ENCODE measurements at places on chromosomes 13 and 19.

DNA sequence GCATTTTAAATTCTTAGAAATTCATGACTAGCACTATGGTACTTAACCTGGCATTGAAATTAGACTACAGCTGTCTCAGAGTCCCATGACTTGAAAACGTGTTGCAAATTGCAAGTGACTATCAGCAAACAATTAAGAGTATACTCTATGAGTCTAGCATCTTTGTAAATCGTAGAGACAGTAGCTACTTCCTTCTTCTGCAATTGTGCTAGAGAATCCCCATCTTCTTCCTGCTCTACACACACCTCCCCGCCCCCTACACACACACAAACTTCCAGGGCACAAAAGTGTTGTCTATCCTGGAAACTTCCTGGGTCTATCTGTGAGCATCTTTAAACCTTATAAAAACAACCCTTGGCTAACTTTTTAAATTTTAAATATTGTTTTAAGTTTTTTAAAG, 35.2 kb upstream of the MIR17HG start:
- H3K27me3 ChIP-seq: peaks cover 10% of the 10 kb centered on the region
- H3K4me1 ChIP-seq: no peaks in the 10 kb centered on the region
- H3K4me3 ChIP-seq: no peak overlapping the region
- DNase-seq: no peak
- no peaks in the 10 kb centered on the region for H3K36me3 ChIP-seq

GRCh38 chr19:7272856-7273578, 21.2 kb downstream of the INSR start:
- H3K4me1 ChIP-seq: no peaks in the 10 kb centered on the region
- H3K36me3 ChIP-seq: peaks cover 2% of the 10 kb centered on the region
- H3K27me3 ChIP-seq: peaks cover 8% of the 10 kb centered on the region
- no peak overlapping the region for H3K27ac ChIP-seq
- DNase-seq: no peak
- H3K4me3 ChIP-seq: no peak overlapping the region

DNA sequence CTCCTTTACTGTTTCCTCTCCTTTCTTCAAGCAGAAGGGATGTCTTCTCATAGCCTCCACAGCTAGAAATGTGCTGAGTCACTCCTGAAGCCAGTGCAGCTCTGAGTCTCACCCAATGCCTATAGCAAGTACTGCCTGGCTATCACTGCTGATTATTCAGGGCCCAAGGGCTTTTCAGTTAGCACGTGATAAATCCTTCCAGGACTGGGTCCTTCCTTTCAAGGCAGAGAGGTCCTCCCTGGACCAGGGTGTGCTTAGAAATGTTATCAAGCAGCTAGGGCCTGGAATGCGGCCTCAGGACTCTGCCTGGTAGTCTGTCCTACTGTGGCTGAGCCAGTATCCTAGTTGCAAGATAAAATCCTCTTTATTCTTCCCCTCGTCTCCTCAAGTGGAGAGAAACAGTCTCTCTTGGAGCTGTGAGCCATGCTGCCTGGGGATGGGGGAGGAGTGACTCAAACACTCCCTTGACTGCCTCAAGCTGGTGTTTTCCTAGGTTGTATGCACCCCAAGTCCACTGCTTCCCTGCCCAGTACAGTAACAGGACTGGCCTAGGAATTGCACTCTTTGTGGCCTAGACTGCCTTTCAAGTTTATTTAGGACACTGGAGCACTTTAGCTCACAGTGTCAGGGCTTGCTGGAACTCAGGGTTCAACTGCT, 198.7 kb upstream of the SERP2 start:
- peaks cover 7% of the 10 kb centered on the region for H3K27me3 ChIP-seq
- H3K4me1 ChIP-seq: no peaks in the 10 kb centered on the region
- no peak overlapping the region for H3K4me3 ChIP-seq
- no peak for DNase-seq

- H3K4me3 ChIP-seq: no peak overlapping the region
- no peak overlapping the region for H3K27ac ChIP-seq
- peaks cover 2% of the 10 kb centered on the region for H3K36me3 ChIP-seq
- H3K27me3 ChIP-seq: no peaks in the 10 kb centered on the region
- H3K4me1 ChIP-seq: no peaks in the 10 kb centered on the region
Observed at GRCh38 chr13:90633849-90634248, 713.6 kb upstream of the MIR17HG start.
